ELF-1 (cell line): ENCODE measurements at places on chromosomes 7 and 10.
A peak's percentile ranks its signal among the peaks of the same experiment; 100 is the strongest.

DNA sequence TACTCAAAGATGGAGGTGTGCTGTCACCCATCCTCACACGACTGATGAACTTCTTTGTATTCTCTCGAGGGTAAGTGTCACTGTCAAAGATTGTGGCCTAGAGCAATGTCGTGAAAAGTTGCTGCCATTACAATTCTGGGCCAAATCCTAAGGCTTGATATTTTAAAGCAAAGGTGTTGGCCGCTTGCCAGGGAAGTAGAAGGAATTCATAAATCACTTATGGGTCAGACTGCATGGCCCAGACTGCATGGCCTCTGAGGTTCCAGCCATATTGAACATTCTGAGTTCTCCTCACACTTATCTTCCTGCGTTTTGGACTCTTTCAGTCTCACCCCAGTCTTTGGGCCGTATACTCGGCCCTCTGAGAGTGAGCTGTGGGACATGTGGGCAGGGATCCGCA, 8.6 kb downstream of the MEST start:
- DNase-seq: no peak

DNA sequence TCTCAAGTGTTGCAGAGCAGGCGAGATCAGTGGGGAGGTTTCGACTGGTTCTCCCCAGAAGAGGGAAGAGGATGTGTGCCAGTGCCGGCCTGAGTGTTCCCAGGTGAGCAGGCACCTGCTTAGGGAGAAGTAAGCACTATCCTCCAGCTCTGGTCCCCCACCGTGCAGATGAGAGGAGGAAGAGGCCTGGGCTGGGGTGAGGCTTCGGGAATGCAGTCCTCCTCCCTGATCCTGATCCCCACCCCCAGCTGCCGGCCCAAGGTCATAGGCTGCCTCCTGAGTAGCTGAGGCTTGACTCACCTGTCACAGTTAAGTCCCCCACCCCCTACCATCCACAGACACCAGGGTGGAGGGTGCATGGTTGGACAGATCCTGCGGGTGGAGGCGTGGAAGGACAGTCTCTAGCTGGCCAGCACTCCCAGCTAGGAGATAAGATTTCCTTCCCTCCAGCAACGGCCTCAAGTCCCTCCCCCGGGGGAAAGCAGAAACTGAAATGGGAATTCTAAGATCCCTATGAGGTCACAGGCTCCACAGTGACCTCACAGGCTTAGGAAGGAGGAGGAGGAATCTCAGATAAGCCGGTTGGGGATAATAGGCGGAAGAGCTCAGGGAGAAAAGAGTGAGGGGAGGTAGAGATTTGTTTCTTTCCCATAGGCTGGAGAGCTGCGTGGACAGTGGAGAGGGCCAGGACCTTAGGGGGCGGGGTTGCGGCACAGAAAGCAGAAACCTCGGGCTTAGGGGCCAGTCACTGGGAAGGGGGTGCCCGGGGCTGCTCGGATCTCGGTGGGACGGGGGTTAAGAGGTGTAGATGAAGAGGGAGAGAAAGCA, 1.0 kb downstream of the LRCH4 start:
- DNase-seq: peak; percentile 86

- DNase-seq: peak; percentile 42
Observed at GRCh38 chr10:77290528-77291155, 347.0 kb downstream of the KCNMA1 start.

DNA sequence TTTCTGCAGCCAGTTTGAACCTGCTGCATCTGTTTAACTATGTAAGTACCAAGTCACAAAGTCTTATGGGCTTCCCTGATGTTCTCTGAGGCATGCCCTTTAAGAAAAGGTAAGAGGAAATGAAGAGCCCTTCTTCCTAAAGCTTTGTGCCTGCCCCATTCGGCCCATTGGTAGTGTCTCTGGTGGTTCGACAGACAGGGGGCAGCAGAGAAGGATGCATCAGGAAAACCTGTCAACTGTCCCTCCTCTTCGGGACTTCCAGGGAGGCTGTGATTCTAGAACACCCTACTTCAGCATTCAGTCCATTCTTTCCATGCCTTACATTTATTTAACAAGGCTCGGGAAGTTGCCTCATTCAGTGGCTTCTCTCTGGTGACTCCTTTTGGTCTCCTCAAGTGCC, 1.9 kb upstream of the SFRP4 start:
- DNase-seq: no peak

DNA sequence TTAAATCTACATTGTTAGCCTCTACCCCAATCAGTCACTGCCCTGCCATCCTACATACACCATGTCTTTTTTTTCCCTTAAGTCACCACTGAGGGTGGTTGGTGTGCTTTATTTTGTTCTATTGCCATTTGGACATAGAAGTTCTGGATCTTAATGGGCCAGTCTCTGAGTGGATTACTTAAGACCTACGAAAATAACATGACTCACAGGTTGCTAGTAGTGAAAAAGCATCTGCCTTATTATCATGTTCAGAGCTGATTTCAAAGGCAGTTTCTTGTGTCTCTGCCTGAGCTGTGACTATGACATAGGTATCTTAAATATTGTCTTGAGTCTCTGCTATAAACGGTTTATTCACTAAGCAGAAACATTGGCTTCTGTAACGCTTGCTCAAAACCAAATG, 410.8 kb downstream of the MDFIC start:
- DNase-seq: no peak

DNA sequence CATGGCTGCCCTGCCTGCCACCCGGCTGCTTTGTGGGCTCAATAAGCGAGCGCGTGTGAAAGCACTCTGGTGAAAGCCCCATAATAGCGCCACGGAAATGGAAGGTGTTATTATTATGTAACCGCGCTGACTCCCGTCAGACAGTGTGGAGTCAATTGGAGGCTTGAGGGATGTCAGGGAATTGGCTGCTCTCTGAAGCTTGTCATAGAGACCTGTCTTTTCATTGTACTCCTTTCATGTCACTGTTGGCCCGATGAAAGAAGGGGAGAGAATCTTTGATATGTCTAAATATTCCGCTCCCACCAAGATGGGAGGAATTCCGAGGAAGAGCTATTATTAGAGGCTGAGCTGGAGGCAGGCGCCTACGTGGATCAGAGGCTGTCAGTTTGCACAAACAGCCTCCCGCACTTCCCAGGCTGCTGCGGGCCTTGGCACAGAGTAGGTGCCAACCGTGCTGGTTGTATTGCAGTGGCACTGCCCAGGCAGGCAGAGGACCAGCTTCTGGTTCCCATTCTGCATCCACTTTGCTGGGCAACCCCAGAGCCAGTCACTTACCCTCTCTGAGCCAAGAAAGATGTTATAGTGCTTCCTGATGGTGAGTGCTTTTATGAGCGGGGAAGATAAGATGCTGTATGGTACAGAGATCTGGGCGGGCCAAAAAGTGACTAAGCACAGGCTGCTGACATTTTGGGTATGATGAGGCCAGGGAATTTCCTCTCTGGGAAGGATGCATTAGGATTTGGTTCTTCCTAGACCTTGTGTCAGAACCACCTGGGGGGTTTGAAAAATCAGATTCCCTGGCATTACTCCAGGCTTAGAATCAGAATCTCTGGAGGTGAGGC, 151.4 kb downstream of the RPS24 start:
- DNase-seq: no peak

DNA sequence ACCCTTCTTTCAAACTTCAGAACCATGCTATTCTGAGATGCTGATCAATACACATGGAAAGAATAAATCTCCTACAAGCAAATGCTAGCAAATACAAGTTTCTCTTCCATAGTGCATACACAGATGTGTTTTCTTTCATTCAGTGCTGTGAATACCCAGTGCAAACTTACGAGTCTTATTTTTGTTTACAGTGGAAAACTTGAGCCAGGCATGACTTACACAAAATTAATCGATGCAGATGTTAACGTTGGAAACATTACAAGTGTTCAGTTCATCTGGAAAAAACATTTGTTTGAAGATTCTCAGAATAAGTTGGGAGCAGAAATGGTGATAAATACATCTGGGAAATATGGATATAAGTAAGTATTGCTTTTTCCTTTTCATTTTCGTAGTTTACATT, 48.8 kb downstream of the PNLIPRP3 start:
- DNase-seq: no peak

DNA sequence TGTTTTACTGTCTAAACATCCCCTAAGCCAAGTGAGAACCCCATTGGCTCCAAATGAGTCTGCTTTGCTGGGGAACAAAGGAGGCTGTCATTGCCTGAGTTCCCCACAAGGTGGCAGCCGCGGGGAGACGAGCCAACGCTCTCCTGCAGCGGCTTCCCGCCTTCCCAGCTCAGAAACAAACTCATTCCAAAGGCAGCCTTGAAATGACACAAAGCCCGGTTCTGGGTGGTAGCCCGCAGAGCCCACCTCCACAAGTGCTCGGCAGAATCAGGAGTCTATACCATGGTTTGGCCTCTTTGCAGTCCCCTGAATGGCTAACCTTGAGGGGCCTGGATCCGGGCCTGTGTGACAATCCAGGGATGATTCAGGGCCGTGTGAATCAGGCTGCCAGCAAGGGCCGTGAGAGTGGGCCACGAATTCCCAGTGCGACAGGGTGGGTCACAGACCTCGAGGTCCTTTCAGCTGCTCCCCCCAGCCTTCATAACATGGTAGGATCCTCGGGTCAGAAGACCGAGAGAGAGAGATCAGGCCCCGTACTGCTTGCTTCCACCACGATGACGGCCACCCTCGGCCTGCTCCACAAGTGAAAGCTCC, 79.7 kb downstream of the DLG5 start:
- DNase-seq: peak; percentile 93

DNA sequence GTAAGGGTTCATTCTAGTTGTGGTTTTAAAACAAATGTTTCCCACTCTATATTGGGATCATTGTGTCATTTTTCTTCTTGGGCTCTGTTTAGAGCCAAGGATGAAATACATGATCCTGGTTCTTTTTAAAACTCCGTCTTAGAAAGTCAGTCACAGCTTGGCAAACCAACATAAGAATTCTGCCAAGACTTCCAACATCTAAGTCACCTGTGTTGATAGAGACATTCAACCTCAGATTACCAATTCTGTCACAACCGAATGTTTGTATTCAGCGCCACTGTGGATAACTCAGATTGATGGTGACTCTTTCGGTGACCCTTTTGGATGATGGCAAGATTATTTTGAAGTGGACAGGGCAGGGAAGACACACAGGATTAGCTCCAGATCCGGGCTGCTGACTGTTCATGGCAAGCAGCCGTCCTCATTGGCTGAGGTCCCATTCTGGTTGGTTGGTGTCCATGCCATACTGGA, 255.4 kb downstream of the ARHGAP21 start:
- no peak for DNase-seq

DNA sequence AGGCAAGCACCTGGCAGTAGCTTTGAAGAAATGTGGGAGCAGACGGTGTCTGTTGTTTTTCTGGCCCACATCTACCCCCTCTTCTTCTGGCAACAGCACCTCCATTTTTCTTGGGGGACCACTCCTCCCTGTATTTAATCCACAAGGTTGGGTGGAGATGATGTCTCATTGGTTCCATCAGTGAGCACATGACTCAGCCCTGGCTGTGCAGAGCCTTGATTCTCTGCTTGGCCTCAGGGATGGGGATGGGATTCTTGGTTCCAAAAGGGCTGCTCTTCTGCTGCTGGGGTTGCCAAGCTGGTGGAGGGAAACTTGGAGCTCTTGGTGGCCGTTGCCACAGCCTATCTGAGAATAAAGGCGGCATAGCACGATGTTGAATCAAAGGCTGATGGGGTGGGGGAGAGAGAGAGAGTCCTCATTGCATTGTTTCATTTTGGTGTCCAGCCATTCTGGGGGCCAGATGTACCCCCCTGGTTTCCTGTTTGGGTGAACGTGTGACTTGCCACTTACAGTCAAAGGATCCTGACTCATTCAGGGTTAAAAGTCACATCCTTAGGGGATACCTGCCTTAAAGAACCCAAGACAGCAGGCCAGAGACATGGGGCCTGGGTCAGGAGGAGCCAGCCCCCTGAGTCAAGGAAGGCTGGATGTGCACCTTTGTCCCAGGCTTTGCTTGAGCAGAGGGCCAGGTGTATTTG, 25.9 kb downstream of the GRK5 start:
- DNase-seq: no peak
